Effector memory CD8-positive, alpha-beta T cell (primary cell): ENCODE measurements at places on chromosomes 11 and 22.

- DNase-seq: no peak
Observed at GRCh38 chr11:73988227-73988626, 5.6 kb upstream of the UCP2 start.

- peak; percentile 37 for DNase-seq
Observed at GRCh38 chr22:22954656-22955055, 67.0 kb downstream of the IGLL5 start.

GRCh38 chr11:126362879-126363655 is 7.6 kb downstream of the ST3GAL4 start:
- DNase-seq: no peak

DNA sequence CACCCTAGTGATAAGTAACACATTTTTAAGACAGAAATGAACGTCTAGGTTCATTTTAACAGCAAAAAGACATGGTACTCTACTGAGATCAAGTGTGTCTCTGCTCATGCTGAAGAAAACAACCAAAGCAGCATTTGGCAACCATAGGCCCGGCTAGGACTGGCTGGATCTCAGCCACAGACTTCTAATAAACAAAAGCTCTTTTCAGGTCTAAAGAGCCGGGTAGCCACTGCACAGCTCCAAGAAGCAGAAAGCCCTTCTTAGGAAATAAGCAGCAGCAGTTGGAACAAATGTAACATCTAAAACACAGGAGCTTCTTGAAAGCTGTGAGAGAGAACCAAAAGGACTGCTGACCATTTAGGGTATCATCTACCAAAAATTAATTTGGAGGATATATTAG is 37.6 kb downstream of the PITPNB start:
- no peak for DNase-seq

- DNase-seq: no peak
Observed at GRCh38 chr22:27456696-27457503, 344.7 kb downstream of the MN1 start.

DNA sequence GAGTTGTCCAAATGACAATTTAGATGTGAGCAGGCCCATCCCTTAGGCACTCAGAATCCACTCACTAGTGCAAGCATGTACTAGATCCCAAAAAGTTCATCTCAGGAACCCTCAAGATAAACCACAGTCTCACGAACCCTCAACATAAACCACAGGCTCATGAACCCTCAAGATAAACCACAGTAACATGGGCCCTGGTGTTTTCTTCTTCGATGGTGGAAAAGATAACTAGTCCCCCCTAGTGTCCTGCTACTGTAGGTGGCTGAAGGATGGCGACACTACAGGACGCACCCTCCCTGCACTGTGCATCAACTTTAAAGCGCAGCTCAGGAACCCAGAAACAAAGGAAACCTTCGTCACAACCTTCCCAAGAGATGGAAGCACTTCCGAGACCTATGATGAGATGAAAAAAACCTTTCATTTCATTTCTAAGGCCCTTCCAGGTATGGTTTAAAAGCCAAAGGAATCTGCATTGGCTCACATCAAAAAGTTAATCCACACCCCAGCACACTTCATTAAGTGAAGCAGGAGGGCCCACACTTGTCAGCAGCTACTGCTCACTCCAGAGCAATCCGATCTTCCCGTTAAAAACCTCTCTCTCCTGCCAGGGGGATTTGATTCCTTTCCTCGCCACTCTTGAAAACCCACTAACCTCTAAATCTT is 2.4 kb downstream of the LARGE1 start:
- DNase-seq: no peak

DNA sequence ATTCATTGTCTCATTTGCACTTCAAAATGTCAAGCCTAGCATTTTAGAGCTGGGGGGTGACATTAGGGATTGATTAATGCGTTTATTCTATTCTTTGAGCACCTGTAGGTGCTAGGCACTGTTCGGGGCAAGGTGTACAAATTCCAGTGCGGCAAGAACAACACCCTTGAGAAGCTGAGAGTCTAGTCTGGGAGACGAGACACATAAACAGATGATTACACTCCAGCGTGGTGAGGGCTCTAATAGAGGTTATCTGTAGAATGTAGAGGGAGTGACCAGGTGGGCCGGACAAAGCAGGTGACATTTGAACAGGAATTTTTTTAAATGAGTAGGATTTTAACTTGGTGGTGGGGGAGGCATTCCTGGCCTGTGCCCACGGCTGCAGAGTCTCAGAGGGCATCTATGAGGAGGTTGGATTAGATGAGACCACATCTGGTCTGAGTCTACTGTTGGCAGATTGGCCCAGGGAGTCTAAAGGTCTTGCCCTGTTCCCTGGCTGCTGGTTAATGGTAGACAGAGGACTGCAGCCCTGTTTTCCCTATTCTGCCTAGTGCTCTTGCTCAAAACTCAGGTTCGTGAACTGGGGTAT is 970 bp downstream of the CAT start:
- no peak for DNase-seq

GRCh38 chr11:22558664-22559063 is 67.0 kb downstream of the FANCF start:
- DNase-seq: no peak

- DNase-seq: no peak
Observed at GRCh38 chr22:36022162-36022561, 6.5 kb downstream of the RBFOX2 start.

DNA sequence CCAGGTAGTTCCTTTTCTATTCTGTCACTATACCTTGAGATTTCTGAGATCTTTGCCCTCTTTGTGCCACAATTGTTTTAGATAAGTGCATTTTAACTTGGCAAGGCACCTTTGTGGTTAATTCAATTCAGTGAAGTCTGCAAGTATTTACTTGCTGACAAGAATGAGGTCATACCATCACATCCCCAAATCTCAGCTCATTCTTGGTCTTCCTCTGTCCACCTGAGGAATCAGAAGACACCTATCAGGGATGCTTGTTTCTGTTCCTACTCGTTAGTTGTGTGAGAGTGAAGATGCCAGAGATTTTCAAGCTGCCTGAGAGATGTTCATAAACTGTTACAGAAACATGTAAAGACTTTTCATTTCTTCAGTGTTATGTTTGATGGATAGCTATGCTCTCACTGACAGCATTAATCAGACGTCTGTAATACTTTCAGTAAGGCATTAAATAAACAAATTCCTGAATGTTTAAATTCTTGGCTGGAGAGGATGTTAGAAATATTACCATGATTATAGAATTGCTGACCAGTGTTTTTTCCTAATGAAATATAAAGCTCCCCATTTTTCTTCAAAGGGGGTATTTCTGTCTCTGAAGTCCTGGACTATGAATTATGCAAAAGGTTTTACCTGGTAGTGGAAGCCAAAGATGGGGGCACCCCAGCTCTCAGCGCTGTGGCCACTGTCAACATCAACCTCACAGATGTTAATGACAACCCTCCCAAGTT is 135.0 kb upstream of the MTNR1B start:
- DNase-seq: no peak

GRCh38 chr11:80167766-80168165 is 726.9 kb upstream of the TENM4 start:
- no peak for DNase-seq

GRCh38 chr22:27122574-27122973 is 465.2 kb downstream of the MIAT start:
- DNase-seq: no peak

DNA sequence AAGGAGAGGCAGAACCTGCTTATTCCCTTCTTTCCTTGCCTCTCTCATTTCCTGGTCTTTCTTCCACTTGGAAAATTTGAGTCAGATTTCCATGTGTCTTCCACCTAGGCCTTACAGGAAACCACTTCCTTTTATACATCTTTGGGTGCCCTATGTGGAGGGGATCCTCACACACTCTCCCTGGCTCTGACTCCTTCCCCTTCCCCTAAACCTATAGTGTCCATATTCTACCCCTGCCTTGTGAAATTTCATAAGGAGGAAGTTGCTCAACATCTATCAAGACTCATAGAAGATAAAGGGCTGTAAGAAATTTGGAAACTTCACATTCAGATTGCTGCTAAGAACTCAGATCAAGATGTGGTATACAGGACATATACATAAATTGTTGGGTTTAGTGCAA is 20.4 kb downstream of the TUG1 start:
- no peak for DNase-seq

GRCh38 chr11:117882311-117882905 is 6.0 kb upstream of the FXYD6 start:
- no peak for DNase-seq

GRCh38 chr11:43690929-43691725 is 10.6 kb downstream of the HSD17B12 start:
- no peak for DNase-seq

GRCh38 chr22:50343541-50343935 is 411 bp downstream of the PPP6R2 start:
- no peak for DNase-seq

GRCh38 chr22:23274146-23274526 is 93.8 kb downstream of the BCR start:
- DNase-seq: no peak

DNA sequence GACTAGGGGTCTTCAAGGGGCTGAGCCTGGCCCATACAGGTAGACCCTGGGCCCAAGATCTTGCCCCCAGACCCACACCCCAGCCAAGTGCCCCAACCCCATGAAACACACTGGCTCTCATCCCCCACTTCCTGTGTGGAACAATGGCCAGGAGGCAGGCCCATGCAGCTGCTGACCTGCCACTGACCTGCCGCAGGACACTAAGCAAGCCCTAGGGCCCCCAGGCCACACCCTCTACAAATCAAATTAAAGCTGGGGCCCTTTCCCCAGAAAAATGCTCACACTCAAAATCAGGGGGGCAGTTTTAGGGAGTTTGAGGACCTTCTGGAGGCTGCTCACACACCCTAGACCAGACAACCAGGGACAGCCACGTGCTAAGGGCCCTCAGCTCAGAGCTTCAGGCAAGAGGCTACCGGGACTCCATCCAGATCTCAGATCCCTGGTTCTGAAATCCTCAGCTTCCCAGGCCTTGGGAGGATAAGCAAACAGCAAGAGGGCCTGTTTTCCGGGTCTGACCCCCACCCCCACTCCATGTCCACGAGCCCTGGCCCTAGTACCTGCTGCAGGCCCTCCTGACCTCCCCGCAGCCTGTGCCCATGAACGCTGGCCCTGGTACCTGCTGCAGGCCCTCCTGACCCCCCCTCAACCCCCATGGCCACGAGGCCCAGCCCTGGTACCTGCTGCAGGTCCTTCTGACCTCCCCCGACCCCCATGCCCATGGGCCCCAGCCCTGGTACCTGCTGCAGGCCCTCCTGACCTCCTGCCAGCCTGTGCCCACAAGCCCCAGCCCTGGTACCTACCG is 10.0 kb downstream of the CARD10 start:
- no peak for DNase-seq

- DNase-seq: no peak
Observed at GRCh38 chr11:77195071-77195755, 67.2 kb downstream of the MYO7A start.

DNA sequence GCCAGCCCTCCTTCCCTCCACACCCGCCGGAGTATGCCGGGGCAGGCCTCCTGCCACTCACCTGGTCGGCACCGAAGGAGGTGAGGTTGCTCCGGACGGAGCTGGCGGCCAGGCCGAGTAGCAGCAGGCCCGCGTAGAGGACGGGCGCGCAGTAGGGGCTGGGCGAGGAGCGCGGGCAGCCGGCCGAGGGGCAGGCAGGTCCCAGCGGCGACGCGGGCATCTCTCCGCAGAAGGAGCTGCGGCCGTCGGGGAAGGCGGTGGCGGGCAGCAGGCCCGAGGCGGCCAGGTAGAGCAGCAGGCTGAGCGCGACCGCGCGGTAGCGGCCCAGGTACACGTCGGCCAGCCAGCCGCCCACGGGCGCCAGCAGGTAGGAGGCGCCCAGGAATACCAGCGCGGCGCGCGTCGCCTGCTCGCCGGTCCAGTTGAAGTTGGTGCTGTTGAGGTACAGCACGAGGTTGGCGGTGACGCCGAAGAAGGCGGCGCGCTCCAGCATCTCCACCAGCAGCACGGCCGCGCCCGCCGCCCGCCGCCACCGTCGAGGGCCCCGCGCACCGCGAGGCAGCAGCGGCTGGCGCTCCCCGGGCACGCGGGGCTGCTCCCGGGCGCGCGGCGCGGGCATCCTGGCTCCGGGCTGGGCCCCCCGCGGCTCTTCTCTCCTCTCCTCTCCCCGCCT is 907 bp downstream of the SLC15A3 start:
- no peak for DNase-seq

DNA sequence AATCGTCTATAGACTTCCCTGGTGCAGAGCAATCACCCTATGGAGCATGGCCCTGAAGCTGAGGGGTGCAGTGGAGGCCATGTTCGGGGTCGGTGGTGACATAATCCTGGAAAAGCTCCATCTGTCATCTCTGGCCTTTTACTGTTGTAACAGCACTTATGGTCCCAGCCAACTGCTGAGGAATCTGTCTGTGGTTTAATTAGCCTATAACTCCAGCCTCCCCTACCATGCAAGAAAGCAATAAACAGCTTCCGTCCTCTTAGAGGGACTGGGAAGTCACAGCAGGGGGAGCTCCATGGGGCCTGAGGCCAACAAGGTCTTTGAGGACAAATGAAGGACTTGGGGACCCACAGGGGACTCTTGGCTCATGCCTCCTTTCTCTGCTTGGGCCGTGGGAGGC is 159.1 kb upstream of the NECTIN1 start:
- DNase-seq: no peak

- no peak for DNase-seq
Observed at GRCh38 chr11:130560000-130560780, 111.7 kb downstream of the ADAMTS15 start.

DNA sequence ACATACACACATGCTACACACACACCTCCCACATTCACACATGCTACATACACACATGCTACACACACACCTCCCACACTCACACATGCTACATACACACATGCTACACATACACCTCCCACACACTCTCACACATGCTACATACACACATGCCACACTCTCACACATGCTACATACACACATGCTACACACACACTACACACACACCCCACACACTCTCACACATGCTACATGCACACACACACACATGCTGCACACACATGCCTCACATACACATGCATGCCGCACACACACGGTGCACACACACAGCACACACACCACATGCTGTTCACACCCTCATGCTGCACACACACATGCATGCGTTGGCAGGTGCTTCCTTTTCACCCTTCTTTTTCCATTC is 495.4 kb downstream of the NTM start:
- DNase-seq: no peak

GRCh38 chr11:11291041-11292015 is 61.7 kb downstream of the CSNK2A3 start:
- DNase-seq: no peak

- peak; percentile 55 for DNase-seq
Observed at GRCh38 chr11:64900263-64900678, 16.7 kb downstream of the ATG2A start.

- DNase-seq: no peak
Observed at GRCh38 chr22:24420072-24420976, 7.1 kb upstream of the ADORA2A start.

- DNase-seq: no peak
Observed at GRCh38 chr22:17258015-17258787, 39.0 kb upstream of the ADA2 start.

- peak; percentile 74 for DNase-seq
Observed at GRCh38 chr11:75214411-75214821, 26.2 kb upstream of the TPBGL start.

DNA sequence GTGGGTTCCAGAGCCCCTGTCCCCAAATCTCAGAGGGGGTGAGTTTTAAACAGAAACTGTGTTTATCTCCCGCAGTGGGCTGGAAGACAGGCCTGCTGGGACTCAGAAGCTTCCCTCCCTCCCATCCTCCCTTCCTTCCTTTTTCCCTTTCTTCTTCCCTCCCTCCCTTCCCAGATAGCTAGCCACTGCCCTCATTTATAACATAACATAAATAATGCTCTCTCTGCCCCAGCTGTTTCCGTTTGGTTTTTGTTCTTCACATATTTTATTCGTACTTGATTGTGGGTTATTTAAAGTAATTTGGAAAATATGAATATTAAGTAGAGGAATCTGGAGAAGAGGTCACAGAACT is 140.9 kb downstream of the TEAD1 start:
- no peak for DNase-seq

- no peak for DNase-seq
Observed at GRCh38 chr11:40291329-40291728, 1168.1 kb downstream of the LRRC4C start.
